ENCODE measurements at places on chromosomes 7 and 10.
A peak's percentile ranks its signal among the peaks of the same experiment; 100 is the strongest.

GRCh38 chr7:8386926-8387550, 46.4 kb upstream of the NXPH1 start:
- no peak for DNase-seq

DNA sequence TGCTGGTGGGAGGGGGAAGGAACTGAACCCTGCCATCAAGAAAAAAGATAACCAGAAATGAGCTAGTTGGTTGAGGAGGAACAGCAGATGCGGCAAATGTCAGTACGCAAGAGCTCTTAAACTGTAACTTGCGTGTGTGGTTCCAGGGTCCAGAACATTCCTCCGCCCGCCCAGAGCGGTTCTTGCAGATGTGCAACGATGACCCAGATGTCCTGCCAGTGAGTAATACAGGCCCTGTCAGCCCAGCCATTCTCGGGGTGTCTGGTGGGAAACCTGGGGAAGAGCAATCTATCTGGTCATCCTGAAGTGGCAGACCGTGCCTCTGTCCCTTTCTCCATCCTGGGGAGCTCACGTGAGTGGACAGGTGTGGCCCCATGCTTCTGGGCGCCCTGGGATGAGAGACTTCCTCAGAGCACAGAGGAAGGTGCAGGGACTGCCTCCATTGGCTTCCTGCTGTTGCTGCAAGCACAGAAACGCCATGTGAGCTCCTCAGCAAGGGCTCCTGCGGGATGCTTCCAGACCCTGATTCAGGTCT, 50.5 kb upstream of the ZMIZ2 start:
- DNase-seq: no peak

- DNase-seq: no peak
Measured at GRCh38 chr10:112393341-112393740, 19.4 kb downstream of the ACSL5 start.

- no peak for DNase-seq
Measured at GRCh38 chr10:30007406-30007805, 52.0 kb downstream of the JCAD start.

- DNase-seq: peak; percentile 88
Measured at GRCh38 chr10:129963641-129964501, at the start of gene EBF3. EBF3 (minus strand) TSS chr10:129964274; CDS start chr10:129963768, 506 bp downstream.

- no peak for DNase-seq
Measured at GRCh38 chr10:106296750-106297392, 867.6 kb downstream of the SORCS1 start.

DNA sequence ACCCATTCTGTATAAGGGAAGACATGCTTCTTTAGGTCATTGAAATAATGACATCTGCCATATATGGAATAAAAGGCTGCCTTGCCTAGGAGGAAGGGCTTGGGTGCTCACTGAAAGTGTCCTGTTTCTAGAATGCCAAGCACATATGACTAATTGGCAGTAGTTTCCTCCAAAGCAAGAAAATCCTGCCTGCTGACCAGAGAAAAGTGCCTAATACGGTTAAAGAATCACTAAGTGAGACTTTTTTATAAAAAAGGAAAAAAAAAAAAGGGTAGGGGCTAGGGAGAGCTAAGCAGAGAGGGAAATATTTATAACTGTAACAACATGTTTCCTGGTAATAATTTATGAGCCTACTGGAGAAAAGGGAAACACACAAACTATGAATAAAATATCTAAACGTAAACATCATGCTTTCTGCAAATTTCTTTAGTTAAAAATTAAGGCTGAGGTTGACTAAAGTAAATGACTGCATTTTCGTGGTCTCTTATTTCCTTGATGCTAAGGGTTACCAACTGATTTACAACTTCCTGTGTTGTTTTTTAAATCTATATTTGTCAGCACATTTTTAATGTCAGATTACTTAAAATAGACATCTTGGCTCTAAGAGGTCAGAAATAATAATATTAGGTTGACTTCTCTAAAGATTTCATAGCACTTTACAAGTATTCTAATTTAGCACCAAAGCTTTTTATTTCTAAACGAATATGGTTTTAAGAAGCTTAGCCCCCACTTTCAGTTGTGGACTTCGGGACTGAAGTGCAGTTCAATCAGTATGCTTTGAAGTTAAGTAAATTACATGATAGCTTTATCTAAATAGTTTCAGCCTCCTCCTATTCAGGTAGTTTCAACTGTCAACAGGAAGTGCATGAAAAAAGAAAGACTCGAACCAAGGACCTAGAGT, 89.6 kb downstream of the CABCOCO1 start:
- DNase-seq: peak; percentile 23

GRCh38 chr7:132895231-132895630, 186.7 kb downstream of the CHCHD3 start:
- no peak for DNase-seq

GRCh38 chr10:89064748-89065147, 74.2 kb downstream of the FAS start:
- no peak for DNase-seq

- no peak for DNase-seq
Measured at GRCh38 chr7:112125250-112125649, 80.9 kb downstream of the DOCK4 start.

DNA sequence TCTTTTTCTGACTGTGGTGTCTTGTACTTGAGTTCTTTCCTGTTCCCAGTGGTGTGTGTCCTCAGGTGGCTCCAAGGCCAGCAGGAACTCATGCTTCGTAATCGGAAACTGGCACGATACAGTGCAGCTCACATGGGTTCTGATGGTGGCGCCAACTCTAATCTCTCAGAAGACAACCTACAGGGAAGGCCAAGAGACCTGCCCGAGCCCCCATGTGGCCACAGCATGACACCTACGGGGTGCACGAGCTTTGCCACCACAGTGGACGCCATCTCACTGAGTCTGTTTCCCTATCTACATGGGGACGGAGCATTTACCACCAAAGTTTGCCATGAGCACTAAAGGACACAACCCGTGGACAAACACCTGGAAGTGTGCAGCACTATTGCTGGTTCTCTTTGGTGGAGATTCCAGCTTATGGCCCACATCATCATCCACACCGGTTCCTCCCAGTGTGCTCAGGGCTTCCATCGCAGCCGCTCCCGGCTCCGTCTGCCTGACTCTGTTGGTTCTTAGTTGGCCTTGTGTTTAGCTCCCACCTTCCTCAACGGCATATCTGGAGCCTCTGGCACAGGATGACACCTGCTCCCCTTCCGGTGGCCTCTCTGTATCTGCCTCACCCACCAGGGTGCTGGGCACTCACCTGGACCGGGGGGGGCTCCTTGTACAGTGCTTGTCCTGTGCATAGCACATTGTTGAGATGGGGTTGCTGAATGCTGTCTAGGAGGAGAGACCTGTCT, 586.6 kb upstream of the MKI67 start:
- DNase-seq: no peak

DNA sequence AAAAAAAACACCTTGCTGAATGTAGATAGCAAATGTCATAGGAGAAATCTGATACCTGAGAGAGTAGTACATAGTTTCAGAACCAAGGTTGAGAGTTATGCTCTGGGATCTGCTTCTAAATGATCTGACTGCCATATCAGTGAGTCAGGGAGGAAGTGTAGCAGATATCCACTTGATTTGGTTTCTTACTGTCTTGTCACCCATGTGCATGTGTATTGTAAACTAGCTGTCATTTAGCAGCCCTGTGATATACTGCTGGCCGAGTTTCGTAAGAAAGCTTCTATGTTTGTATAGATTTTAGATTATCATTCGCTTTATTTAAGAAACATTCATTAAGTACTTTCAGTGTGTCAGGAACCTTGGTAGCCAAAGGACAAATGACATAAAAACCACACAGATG, 42.0 kb downstream of the SP4 start:
- no peak for DNase-seq

DNA sequence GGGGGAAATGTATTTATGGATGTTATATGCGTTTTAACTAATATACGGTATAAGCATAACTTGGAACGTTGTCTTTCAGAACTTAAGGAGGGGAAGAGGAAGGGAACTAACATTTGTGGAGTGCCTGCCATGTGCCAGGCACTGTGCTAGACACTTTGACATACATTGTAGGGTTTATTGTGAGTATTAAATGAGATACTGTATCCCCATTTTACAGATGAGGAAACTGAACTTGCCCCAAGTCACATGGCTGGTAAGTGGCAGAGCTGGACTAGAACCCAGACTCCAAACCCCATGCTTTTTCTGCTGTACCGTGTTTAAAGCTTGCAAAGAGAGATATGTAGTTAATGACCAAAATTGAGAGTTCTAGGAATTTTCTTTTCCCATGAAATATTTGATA, 74.6 kb downstream of the CREM start:
- DNase-seq: no peak

GRCh38 chr10:16724509-16724908, 92.7 kb downstream of the RSU1 start:
- DNase-seq: no peak

DNA sequence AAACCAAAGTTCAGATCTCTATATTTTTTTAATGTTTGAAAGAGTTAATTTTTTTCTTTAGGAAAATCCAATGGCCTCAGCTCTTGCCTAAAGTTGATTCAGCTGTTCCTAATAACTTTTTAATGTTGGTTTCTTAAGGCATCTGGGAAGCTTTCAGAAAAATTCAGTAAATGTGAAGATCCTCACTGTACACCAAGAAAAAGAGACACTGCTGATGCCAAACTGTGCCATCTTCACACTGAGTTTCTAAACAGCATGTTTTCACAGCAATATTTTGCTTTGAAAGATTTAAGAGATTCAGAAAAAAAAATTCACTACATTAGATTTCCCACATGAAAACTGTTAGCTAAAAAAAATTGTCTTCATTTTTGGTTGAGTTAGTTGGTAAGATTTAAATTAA, 249.4 kb downstream of the NEBL start:
- no peak for DNase-seq

DNA sequence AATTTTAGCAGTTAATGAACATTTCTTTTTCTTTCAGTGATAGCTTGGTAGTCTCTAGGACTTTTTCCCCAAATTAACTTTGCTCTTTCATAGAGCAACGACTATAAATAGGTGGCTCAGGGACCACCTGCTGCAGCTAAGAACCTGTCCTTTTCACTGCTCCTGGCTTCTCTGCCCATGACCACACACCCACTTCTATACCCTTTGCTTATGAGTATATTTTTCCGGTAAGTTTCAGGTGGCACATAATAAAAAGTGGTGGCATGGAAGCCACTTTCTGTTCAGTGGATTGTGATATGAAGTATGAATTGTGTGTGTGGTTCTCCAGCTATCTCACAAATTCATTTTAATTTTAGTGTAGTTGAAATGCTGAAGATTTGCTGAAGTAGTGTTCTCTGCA, 1.2 kb downstream of the ING3 start:
- no peak for DNase-seq

DNA sequence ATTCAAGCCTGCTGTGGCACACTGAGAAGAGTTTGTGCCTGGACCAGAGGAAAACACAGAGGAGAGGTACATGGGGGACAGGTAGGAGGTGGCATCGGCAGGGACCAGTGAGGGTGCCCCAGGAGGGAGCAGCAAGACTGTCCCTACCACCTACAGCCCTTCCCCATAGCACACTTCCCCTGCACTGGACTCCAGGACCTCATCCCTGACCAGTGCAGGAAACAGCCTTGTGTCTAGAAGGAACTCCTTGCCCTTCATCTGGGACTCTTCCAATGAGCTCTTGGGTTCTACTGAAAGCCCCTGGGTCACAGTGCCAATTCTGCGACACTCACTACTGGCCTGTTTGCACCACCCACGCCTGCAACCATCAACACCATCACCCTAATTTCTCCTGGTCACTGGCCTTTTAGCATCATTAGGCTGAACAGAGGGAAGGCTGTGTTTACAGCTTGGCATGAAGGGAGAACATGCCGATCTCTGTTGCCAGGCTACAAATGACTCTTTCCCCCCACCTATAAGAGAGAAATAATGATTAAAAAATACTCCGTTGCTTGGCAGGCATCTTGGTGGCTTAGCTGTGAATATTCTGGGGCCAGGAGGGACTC, 371.9 kb upstream of the ZMIZ1 start:
- DNase-seq: no peak

- DNase-seq: no peak
Measured at GRCh38 chr10:78805176-78805575, 263.6 kb upstream of the ZMIZ1 start.

GRCh38 chr10:121165276-121165675, 314.1 kb downstream of the WDR11 start:
- DNase-seq: no peak

GRCh38 chr7:137545059-137545716, 201.7 kb upstream of the PTN start:
- no peak for DNase-seq

GRCh38 chr10:24428410-24428782, 219.5 kb downstream of the KIAA1217 start:
- no peak for DNase-seq

DNA sequence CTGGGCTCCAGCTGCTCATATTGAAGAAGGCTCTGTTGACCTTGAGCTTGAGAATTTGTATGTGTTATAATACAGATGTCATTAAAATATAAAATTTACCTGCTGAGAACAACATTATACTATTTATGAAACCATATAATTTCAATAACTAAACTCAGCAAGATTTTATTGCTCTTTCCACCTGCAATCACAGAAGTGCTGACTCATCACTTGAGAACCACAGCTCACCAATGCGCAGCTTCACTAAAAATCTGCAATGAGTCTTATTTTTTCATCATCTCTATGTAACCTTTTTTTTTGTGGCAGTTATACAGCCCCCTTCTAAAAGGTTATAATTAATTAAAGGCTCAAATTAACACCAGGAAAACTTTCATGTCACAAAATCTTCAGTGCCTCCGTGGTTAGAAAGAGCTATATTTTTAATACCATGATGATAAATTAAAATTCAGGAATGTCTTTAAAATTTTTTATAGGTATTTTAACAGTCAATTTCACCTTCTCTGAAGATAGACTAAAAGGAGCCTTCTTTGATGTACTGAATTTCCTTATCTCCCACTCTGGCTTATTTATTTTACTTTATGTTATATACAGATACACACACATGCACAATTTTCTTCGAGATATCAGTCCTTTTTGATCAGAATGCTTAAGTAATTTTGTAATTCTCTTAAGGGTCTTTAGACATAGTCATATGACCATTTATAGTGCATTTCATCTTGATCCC, 102.7 kb downstream of the EVX1 start:
- DNase-seq: no peak

- DNase-seq: no peak
Measured at GRCh38 chr7:27515933-27516332, 146.8 kb downstream of the HIBADH start.

DNA sequence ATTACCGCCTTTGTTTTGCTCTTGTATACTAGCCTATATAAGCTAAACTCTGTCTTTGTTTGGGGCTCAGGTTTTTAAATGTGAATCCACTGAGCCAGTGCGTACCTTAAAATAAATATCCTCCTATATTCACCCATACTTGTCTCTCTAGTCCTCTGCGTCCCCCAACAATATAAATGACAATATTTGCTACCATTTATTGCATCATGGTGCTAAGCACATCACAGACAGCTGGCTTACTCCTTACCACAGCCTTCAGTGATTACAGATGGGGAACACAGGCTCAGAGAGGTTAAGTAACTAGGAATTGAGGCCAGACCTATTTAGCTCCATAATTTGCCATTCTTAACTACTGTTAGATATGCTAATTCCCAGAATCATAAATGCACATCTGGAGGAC, 3.4 kb upstream of the ADCK2 start:
- DNase-seq: no peak
